ENCODE measurements at places on chromosomes 13 and 19.

GRCh38 chr13:97537110-97537509 is 103.1 kb downstream of the RAP2A start:
- DNase-seq, result no peak

GRCh38 chr13:21761770-21762169 is 90.9 kb downstream of the FGF9 start:
- no peak for DNase-seq

GRCh38 chr13:48804821-48805601 is 151.3 kb downstream of the CYSLTR2 start:
- DNase-seq, result no peak

DNA sequence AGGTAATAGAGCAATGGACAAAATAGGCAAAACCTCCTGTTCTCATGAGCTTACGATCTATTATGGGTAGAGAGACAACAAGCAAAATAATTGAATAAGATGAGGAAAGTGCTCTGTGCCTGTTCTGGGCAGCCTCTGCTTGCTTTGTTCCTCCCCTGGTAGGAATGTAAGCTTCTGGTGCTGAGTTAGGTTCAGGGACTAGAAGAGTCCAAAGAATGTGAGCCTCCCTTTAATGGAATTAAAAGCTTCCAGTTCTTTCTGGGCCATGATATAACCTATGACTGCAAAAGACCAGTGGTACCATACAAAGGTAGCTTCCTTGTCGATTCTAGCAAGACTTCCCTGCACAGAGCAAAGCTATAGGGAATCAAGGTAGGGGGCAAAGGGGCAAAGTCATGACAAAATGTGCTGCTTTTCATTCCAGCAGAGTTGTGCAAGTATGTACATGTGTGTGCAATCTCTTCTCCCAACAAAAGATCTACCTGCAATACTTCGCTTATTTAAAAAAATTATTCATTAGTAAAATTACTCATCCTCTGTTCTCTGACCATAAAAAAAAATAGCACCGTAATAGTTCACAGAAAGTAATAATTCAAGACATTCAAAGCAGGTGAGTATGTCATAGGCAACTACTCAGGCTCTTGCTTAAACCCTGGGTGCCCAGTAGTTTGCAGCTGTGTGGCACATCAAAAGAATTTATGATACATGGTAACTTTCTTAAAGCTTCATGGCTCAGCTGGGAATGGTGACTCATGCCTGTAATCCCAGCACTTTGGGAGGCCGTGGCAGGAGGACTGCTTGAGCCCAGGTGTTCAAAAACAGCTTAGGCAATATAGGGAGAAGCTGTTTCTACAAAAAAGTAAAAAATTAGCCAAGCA is 21.4 kb downstream of the ACOD1 start:
- DNase-seq, result no peak

- DNase-seq, result no peak
Observed at GRCh38 chr19:33343859-33344572, 29.5 kb upstream of the CEBPG start.

- no peak for DNase-seq
Observed at GRCh38 chr19:54739587-54740497, 1.5 kb downstream of the KIR2DL3 start.

- no peak for DNase-seq
Observed at GRCh38 chr19:53909471-53910169, 542 bp downstream of the CACNG7 start.
